HuH-7.5 (cell line): ENCODE measurements at places on chromosomes 16 and 17.

GRCh38 chr16:47995354-47995753 lies 160.4 kb downstream of the ABCC12 start:
- DNase-seq, result no peak

DNA sequence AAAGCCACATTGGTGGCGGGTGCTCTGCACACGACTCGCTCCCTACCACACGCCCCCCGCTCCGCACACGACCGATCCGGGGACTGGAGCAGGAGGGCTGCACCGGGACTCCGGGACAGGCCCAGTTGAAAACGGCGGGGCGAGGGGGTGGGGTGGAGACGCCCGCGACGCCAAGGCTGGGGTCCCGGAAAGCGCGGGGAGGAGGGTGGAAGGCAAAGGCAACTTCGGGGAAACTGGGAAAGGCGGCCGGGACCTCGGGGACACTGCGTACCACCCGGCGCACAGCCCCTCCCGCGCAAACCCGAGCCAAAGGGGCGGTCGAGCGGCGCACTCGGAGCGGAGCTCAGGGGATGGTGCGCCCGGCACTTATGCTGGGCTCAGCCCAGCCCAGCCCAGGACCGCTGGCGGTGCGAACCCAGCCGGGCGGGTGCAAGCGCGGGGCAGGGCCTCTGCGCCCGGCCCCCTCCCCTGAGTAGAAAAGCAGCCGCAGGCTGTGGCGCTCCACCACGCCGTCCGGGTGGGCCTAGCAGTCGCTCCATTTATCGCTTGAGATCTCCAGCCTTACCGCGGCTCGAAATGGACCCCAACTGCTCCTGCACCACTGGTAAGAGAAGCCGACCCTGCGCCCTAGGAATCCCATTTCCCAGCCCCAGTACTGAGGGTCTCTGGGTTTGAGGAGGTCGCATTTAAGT lies at the start of gene MT1M:
MT1M (plus strand) TSS at position 504 of the 692 bp plus-strand sequence; CDS start at position 577, 73 bp downstream.
- no peak for DNase-seq

DNA sequence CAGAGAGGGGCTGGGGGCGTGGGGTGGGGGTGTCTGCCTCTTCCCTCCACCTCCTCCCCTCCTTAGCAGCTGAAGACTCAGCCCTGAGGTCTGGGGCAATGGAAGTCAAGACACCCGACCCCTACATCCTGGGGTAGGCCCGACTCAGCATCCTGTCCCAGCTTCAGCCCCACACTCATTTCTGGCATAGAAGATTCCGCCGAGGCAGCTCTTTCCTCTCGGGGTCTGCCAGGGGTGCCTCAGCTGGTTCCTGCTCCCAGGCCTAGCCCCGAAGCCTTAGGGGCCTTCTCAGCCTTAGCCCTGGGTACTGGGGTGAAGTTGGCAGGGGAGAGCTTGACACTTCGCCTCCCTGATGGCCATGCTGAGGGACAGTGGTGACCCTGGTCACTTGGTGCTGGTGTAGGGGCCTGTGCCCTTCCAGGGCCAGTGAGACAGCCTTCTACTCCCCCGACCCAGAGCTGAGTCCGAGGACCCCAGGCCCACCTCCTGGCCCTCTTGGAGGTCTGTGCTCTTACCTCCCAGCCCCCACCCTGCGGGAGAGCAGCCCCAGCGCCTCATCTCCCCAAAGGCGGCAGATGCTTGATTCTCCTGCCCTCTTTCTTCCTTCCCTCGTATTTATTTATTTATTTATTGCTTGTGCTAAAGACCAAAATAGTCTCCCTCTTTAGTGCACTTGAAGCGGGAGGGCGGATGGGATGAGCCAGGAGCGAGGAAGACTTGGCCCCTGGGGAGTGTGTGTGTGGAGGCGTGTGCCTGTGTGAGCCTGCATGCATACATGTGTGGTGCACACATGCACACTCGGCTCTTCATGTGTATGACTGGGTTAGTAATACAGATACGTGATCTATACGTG lies 42.5 kb downstream of the KCNJ12 start:
- DNase-seq, result no peak

GRCh38 chr16:72721981-72722380 lies 325.9 kb downstream of the ZFHX3 start:
- no peak for DNase-seq

DNA sequence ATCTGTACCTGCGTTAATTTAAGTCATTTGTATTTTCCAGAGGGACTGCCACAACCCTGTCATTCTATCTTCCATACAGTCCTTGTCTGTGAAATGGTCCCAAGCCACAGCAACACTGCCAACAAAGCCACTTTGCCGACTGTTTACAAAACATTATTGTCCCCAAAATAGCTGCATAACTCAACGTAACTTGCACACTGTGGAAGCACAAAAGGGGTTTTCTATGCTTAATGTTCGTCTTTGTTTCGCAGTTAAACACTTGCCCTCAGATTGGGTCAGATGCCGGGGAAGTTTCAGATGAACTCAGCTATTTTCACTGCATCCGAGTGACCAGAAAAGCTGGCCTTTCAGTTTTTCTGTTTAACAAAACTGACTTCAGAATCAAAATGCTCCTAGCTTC lies 4.6 kb downstream of the SEC14L5 start:
- no peak for DNase-seq

DNA sequence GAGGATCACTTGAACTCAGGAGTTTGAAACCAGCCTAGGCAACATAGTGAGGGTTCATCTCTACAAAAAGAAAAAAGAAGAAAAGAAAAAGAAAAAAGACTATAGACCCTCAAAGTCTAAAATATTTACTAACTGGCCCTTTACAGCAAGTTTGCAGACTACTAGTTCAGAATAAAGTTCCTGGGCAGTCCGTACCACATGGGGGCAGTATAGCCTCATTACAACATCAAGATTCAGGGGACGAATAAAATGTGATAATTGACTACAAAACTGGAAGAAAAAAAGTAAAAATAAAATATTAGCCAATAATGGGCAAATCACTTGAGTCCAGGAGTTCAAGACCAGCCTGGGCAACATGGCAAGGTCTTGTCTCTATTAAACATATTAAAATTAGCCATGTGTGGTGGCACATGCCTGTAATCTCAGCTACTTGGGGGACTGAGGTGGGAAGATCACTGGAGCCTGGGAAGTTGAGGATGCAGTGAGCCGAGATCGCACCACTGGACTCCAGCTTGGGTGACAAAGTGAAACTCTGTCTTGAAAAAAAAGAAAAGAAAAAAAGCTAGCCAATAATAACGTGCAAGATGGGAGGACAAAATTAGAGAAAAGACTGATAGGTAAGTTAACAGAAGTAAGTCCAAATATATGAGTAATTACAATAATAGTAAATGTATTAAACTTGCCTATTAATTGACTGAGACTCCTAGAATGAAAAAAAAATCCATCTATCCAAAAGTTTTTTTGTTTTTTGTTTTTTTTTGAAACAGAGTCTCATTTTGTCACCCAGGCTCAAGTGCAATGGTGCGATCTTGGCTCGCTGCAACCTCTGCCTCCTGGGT lies 129.4 kb upstream of the SEC14L1 start:
- DNase-seq, result no peak

DNA sequence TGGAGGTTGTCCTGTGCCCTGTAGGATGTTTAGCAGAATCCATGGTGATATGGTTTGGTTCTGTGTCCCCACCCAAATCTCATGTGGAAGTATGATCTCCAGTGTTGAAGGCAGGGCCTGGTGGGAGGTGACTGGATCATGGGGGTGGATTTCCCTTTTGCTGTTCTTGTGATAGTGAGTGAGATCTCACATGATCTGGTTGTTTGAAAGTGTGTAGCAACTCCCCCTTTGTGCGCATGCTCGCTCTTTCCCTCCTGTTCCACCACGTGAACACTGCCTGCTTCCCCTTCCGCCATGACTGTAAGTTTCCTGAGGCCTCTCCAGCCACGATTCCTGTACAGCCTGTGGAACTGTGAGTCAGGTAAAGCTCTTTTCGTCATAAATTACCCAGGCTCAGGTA lies 61.9 kb downstream of the ARHGAP17 start:
- no peak for DNase-seq

DNA sequence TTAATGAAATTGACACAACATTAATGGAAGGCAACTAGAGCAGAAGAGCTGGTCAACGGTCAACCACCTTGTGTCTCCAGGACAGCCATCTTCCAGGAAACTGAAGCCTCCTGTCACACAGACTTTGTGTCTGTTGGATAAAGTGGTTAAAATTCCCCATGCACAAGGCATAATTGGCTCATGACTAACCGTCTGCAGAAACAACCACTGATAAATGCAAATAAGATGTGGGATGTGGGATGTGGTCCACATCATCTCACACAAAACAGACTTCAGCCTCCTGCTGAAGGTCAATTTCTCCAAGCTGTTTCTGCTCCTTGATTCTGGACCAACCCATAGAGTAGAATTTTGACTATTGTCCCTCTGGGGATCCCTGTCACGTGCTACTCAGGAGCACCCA lies 26.9 kb upstream of the XYLT1 start:
- DNase-seq, result no peak

DNA sequence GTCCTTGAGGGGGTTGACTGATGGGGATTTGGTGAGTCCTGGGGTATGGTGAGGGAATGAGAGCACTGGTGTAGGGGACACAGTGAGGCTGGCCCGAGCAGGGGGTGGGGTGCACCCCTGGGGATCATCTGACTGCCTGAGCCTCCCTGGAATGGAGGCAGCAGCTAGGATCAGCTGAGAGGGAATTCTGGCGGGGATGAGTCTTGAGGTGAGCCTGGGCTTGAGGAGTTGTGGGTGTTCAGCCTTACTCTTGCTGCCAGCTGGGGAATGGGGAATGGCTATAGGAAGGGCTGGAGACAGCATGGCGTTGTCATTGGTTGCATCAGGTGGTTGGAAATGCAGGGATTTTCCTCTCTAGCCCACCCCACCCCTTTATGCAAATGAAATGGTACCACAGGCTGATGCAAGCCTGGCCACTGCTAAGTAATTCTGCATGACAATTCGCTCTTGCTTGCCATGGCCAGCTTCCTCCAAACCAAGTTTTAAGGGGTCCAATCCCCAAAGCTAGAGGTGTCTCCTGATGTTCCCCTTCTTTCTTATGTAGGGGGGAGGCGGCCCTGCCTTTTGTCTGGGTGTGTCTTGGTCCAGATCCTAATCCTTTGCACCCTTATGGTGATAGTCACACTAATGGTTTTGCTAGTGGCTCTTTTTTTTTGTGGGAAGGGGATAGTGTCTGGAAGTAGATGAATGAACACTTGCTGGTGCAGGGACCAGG lies 7.5 kb downstream of the NFE2L1 start:
- DNase-seq, result no peak

- no peak for DNase-seq
These were observed 14.0 kb downstream of the GSE1 start for GRCh38 chr16:85627089-85627488.
